Fibroblast of lung (primary cell): ENCODE measurements at places on chromosomes 7 and 10.

GRCh38 chr7:48522692-48523091, 351.4 kb downstream of the ABCA13 start:
- no peak for DNase-seq

DNA sequence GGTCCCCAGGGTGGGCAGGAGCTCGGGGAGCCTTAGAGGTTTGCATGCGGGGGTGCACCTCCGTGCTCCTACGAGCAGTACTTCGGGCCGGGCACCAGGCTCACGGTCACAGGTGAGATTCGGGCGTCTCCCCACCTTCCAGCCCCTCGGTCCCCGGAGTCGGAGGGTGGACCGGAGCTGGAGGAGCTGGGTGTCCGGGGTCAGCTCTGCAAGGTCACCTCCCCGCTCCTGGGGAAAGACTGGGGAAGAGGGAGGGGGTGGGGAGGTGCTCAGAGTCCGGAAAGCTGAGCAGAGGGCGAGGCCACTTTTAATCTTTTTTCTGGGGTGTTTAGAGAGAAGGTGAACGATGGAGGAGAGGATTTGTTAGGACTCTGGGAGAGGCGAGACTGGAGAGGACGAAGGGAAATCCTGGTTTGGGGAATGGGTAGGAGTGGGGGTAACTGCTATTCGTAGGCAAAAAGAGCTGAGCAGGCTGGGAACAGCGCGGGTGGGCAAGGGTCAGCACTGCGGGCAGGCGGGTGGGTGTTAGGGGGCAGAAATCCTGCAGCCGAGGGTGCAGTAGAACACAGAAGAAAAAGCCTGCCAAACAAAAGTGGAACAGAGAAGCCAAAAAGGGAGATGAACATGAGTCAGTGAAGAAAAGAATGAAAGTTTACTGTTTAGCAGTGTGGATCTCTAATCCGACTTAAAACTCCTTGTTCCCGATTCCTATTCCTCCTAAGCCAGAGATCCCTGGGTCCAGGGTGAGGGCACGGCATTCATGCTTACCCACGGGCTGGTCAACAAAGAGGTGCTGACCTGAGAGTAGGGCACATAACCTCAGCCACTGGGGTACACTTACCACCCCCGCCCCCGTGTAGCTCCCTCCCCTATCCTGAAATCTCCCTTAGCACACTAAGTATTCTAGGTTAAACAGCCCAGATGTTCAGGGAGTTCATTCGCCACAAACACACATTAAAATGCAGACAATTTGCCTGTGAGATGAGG, 26.9 kb downstream of the PRSS2 start:
- peak; percentile 15 for DNase-seq

DNA sequence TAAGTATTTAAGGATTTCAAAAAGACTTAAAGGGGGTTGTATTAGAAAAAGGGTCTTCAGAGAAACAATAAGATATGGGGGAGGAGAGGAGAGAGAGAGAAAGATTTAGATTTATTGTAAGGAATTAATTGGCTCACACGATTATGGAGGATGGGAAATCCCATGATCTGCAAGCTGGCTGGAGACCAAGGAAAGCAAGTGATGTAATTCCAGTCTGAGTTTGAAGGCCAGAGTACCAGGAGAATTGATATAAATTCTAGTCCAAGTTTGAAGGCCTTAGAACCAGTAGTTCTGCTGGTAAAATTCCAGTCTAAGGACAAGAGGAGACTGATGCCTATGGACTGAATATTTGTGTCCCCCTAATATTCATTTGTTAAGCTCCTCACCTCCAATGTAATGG, 20.6 kb upstream of the SLC13A1 start:
- peak; percentile 22 for DNase-seq

GRCh38 chr7:36214608-36215456, 61.8 kb downstream of the EEPD1 start:
- DNase-seq = peak; percentile 53
